ENCODE measurements at places on chromosomes 12 and 14.

DNA sequence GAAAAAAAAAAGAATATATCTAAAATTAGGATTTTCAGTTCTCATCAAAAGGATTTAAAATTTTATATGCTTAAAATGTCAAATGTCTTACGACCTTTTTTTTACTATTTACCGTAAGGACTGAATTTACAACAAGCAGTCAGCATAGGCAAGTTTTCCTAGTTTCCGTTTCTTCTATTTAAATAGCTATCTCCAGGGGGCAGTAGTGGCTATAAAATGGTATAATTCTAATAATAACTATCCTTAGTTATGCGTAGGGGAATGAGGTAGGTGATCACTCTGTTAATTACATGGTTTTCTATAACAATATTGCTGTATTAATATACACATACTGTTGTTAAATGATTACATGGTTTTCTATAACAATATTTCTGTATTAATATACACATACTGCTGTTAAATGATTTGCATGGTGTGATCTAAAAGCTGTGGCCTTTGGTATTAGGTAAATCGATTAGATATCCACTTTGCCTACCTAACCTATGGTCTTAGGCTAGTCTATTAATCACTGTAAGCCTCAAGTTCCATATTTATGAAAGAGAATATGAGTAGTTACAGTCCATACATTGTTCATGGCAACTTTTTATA, 217.7 kb upstream of the PDZRN4 start:
- no peak for DNase-seq

DNA sequence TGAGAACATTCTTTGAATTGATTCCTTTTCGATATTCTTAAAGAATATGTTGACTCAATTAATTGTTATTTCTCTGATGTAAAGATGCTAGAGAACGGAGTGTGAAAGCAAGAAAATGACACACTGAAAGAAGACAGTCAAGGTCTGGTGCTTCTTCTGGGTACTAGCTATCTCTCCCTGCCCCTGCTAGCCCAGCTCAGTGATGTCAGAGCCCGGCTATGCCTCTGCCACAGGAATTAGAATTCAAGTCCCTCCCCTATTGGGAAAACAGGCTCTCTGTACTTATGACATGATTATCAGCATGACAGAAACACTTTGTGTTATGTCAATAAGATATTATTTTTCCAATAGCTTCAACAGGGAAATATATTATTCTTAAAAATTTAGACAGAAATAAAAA, 252.4 kb downstream of the KCNC2 start:
- no peak for DNase-seq

GRCh38 chr12:106493531-106493930, 89.3 kb upstream of the RFX4 start:
- no peak for DNase-seq

- DNase-seq = no peak
These were observed 1.9 kb downstream of the SERPINA11 start for GRCh38 chr14:94450722-94451090.

DNA sequence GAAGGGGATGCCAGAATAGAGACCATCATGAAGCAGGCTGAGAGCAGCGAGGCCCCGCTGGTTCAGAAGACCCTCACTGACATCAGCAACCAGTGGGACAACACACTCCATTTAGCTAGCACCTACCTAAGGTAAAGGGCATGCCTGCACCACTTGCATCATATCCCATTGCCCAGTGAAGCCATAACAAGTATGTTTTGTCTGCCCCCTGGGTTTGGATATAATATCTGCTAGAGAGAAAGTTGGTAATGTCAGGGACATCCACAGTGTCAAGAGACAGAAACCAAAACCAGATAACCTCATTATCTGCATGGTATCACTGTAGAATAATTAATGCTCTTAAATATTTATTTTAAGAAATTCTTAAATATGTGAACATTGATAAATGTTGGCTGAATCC, 173.8 kb downstream of the SYNE2 start:
- DNase-seq = no peak

GRCh38 chr12:113889076-113889475, 77.0 kb downstream of the RBM19 start:
- DNase-seq = no peak

DNA sequence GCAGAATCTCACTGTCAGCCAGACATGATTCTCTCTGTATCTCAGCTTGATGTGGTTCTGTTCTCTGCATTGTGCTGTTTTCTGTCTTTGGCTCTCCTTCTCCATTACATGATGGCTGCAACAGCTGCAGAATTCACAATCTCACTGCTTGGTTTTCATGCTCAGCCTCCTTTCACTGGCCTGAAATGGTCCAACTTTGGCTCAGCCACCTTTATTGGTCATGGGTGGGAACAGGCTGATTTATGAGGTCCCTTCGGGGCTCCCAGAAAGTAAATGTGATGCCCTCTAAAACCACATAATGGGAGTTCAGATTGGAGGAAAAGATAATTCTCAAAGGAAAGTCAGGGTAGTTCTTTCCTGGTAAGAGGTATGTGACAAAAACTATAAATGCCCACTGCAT, 597.0 kb downstream of the ETNK1 start:
- no peak for DNase-seq

DNA sequence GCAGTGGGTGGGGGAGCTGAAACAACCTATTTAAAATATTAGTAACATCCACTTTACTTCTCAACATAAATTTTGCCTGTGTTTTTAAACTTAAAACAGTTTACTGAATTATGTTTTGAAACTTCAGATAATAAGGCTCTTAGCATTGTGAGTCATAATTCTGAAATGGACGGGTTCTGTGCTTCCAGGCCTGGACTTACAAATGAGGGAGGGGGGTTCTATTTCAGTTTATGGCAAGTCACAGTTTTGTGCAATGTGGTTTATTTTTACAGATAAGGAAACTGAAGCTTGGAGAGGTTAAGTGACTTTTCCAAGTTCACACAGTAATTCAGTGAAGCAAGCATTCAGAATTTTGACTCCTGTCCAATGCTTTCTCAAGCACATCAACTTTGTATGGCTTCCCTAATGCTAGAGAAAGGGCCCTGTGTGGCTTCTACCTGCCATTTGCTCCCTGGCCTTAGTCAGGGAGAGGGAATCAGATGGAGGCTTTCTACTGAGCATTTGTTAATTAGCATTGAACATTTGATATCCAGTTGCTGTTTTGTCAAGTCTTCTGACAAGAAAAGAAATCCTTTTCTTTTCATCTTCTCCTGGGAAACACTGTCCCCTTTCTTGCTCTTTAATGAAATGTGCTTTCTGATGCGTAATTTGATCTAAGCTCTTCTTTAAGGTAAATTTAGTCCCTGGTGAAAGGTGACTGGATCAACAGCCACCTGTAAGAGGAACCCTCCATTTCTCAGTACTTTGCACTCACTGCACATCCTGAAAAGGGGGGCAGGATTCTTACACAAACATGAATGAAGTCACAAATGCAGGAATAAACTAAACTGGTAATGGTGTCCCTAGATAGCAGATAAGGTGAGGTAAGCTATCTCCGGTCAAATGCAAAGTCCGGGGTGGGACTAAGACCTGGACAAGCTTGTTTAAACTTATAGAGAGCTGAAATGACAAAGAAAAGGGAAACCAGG, 2.5 kb upstream of the SALL2 start:
- no peak for DNase-seq

DNA sequence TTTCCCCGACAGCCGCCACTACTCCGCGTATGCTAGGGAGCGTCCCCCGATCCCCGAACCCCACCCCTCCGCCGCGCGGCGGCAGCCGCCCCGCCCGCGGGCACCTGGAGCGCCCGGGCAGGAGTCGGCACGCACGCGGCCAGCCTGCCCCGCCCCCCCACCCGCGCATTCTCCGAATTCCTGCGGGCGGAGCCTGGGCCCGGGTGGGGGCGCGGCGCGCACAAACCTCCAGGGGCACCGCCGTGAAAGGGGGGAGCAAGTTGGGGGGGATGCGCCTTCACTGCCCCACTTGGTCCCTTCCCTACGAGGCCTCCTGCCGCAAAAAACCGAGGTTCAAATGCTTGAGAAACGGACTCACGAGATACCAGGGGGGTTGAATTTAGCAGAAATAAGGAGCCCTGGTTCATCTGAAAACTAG, 1.7 kb downstream of the AJUBA start:
- DNase-seq = no peak

DNA sequence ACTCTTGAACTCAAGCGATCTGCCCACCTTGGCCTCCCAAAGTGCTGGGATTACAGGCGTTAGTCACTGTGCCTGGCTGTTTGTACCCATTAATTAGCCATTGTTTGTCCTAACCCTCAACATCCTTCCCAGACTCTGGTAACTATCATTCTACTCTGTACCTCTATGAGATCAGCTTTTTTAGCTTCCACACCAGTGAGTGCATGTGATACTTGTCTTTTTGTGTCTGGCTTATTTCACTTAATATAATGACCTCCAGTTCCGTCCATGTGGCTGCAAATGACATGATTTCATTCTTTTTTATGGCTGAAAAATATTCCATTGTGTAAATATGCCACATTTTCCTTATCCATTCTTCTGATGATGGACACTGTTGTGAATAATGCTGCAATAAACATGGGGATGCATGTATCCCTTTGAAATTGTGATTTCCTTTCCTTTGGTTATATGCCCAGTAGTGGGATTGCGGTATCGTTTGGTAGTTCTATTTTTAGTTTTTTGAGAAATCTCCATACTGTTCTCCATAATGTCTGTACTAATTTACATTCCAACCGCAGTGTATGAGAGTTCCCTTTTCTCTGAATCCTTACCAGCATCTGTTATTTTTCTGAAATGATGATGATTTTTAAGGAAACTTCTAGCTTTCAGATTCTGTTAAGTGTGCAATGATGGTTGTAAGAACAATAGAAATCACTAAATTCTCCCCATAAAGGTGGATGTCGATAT, 6.7 kb upstream of the PPP4R3A start:
- no peak for DNase-seq

DNA sequence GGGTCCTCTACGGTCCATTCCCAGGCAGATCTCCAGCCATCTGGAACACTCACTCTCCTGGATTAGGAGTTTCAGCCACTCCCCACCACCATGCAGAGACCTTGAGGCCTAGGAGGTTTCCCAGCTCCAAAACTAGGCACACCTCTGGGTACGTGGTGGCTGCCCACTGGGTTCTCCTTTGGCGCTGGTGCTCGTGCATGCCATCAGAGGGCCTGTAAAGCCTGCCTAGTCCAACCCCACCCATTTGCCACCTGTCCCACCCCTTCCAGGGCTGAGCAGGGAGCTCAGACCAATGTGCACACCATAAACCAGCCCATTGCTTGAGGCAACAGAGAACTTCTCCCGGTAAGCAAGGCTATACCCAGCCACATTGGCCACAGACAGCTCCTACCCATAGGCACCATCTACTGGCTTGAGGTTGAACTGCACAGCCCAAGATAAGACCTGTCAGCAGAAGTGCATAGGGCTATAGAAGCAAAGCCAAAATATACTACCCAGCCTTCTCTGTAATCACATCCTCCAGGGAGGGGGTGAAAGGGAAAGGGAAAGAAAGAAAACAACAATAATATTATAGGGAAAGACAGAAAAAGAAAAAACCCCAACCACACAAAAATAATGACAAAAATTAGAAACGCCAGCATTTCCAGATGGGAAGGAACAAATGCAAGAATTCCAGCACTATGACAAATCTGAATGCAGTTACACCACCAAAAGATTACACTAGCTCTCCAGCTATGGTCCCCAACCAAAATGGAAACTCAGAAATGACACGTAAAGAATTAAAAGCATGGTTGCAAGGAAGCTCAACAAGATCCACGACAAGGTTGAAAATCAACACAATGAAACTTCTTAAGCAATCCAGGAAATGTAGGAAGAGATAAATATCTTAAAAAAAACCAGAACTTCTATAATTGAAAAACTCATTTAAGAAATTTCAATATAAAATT, 111.9 kb upstream of the CCDC175 start:
- DNase-seq = no peak

DNA sequence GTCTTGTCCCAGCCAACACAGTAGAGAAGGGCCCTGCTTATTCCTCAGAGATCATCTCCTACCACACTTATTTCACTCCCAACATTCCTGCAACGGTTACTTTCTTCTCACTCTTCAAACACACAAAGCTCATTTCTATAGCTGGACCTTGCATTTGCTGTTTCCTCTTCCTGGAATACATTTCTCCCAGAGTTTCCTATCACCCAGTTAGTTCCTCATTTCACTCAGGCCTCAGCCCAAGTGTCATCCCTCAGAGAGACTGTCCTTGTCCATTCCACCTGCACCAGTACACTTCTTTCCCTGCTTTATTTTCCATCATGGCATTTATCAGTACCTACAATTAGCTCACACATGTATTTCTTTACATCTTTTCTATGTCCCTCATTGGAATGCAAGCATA, 14.7 kb upstream of the STK38L start:
- no peak for DNase-seq

DNA sequence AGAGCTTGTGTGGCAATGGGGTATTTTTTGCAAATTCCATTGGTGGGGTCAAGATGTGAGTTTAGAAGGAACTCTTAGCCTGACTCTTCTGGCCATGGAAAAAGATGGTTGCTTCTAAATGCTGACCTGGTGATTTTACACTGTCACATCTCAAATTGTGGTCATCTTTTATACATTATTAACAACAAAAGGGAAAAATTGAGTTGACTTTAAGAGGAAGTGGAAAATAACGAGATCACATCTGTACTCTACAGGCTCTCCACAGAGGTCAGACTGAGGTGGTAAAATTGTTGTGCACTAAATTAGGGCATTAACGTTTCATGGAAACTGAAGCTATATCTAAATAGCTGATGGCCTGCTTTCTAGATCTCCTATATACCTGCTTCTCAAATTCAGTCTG, 44.7 kb downstream of the PTPN11 start:
- DNase-seq = no peak

DNA sequence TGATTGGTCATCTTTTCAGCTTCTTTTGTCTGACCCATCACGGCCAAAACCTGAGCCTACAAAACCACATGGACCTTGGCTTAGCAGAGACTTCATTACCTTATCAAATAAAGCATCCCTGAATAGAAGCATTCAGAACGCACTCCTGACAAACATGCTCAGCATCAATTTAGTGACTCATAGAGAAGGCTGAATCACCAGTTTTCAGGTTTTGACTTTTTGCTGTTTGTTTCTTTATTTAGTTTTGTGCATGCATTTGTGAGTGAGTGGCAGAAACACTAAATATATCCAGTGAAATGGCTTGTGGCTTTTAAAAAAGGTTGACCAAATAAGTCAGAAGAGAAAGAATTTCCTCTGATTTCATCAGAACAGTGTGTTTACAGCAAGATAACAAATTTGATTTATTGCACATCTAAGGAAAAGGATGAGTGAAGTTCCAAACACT, 19.0 kb upstream of the OVCH1 start:
- DNase-seq = no peak

DNA sequence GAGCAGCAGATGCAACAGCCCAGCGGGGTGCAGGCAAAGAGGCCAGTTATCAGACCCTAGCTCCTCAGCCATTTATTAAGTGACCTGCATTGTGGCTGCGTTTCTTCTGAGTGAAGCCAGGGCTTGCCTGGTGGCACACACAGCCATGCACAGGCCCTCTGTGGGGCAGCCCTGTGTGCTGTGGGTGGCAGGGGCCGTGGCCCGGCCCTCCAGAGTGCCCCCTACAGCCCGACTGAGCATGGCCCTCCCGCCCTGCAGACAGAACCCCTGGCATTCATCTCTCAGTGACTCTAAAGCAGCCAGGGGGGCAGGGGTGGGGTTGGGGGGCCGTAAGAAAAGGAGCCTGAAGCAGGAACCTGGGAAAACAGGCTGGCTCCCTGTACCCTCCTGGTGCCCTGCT, 226.0 kb upstream of the PWP1 start:
- DNase-seq = no peak
